ENCODE measurements at places on chromosomes 7 and 10.
A peak's percentile ranks its signal among the peaks of the same experiment; 100 is the strongest.

- DNase-seq = no peak
Measured at GRCh38 chr10:96131621-96132020, 1.5 kb downstream of the ZNF518A start.

- DNase-seq = peak; percentile 65
Measured at GRCh38 chr7:20407585-20408466, 77.1 kb downstream of the ITGB8 start.

DNA sequence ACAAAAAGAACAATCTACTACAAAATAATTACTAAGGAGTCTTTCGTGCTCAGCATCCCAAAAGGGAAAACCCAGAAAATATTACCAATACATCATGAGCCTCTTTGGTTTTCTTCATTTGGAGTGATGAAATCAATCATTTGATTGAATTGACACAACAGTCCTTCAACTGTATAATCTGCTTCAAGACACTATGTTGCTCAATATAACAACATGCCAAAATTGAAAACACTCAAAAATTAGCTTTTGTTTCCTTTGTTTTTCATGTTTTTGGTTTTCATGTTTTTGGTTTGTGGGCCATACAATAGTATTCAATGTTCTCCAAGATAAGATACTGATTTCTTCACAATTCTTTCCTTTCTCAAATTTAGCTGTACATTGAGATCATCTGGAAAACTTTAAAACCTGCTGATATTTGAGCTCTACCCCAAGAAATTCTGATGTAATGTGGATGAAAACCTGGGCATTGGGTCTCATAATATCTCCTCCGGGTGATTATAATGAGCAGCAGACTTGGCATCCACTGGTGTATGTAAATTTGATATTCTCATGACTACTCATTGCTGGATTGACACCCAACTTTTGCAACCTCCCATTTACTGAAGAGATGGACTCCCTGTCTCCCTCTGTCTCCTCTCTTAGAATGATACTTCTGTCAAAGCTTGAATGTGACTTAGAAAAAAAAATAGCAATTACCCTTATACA is 4.6 kb downstream of the SOSTDC1 start:
- DNase-seq = no peak

- DNase-seq = peak; percentile 43
Measured at GRCh38 chr10:114607358-114607998, 50.6 kb downstream of the ABLIM1 start.

- no peak for DNase-seq
Measured at GRCh38 chr7:3552499-3552898, 251.4 kb downstream of the SDK1 start.

DNA sequence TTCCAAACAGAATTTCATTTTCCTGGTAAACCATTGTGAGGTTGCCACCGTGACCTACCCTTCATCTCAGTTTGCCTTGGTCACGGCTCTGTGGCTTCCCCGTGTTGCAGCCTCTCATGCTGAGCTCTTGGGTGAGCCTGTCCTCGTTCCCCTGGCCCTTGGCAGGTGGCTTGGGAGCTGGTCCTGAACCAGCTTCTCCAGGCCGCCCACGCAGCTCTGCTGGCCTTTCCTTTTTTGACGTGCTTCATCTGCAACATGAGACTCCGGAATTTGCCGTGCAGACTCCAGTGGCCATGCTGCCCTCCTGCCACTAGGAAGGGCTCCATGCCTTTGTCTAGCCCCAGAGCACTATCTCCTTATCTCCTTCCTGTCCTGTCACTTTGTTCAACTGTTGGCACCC is 93.0 kb upstream of the NPS start:
- no peak for DNase-seq

- no peak for DNase-seq
Measured at GRCh38 chr7:106466867-106467266, 182.1 kb upstream of the NAMPT start.

GRCh38 chr7:37411444-37412034 is 37.1 kb downstream of the ELMO1 start:
- DNase-seq = no peak

DNA sequence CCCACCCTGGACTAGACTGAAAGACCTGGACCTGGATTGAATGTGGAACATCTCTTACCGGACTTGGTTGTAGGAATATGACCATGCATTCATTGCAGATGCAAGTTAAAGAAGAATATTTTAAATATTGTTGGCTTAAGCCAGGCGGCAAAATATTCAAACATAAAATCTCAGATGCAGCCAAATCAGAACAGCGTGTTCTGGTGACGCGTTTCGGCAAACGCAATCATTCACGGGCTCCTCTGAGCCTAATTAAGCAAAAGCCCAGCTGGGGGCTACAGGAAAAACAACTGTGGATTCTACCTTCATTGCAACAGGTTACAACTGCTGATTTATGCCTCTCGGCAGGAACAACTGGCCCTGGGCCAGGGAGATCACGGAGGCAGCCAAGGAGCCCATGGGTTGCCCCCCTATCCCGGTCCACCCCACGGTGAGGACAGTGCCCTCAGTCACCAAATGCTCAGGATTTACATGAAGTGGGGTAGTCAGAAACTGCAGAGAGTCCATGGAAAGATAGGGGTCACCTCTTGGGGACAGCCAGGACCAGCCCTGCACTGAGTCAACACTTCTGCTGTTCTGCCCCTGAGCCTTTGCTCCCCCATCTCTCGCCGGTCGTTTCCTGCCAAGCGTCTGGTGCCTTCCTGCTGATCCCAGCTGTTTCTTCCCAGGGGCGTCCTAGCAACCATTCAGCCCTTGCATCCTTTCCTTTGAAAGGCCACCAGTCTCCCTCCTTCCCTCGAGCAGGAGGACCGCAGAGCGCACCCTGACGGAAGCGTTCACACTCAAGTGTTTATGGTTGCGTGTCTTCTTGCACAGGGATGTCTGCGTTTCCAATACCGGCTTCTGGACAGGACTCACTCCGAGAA is 64.4 kb upstream of the SFMBT2 start:
- DNase-seq = peak; percentile 3

All from cardiac fibroblast (primary cell).